NCI-H526 treated with DMSO at 0.1 percent for 48 hours (cell line): ENCODE measurements at places on chromosomes 11 and 22.

GRCh38 chr11:74672956-74673692 is 58.1 kb downstream of the CHRDL2 start:
- no peak for DNase-seq

DNA sequence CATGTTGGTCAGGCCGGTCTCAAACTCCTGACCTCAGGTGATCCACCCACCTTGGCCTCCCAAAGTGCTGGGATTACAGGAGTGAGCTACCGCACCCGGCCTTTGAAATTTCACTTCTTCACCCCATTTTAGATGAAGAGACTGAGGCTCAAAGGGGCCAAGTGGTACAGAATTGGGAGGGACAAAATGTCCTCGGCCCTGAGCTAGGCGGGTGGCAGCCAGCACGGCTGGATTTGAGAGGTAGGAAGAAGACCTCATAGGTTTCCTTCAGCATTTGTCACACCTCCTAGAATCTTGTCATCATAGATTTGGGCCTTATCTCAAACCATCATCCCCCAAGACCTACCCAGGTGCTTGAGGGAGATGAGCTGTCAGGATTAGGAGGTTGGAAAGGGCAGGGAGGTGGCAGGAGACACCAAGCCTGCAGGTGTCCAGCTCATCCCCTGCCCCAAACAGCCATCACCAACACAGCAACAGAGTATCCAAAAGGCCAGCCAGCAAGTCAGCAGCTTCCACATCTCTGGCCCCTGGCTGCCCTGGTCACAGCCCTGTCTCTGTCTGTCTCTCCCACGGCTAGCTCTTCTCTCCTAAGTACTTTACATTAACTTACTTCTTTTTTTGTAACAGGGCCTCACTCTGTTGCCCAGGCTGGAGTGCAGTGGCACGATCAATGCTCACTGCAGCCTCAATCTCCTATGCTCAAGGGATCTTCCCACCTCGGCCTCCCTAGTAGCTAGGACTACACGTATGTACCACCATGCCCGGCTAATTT is 11.2 kb upstream of the TMPRSS6 start:
- DNase-seq = no peak

DNA sequence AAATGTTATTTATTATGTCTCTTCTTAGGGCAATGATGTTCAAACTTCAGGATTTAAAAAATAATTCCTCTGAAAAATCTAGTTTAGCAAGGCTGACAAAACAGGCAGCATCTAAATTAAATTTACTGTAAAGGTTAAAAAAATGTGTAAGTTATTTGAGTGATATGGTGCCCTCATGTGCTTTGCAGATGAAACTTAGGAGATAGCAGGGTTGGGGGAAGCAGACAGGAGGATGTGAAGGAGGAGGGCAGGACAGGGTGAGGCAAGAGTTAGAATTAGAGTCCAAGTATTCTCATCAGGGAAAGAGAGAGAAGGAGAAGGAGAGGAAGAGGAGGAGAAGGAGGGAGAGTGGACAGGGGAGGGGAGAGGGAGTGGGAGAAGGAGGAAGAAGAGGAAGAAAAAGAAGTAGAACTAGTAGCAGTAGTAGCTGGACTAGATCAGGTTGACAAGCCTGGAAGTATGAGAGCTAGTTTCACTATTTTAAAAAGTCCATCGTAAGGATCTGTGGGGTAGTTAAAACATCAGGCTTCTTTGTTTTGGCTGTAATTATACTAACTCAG is 141.2 kb upstream of the SESN3 start:
- no peak for DNase-seq

DNA sequence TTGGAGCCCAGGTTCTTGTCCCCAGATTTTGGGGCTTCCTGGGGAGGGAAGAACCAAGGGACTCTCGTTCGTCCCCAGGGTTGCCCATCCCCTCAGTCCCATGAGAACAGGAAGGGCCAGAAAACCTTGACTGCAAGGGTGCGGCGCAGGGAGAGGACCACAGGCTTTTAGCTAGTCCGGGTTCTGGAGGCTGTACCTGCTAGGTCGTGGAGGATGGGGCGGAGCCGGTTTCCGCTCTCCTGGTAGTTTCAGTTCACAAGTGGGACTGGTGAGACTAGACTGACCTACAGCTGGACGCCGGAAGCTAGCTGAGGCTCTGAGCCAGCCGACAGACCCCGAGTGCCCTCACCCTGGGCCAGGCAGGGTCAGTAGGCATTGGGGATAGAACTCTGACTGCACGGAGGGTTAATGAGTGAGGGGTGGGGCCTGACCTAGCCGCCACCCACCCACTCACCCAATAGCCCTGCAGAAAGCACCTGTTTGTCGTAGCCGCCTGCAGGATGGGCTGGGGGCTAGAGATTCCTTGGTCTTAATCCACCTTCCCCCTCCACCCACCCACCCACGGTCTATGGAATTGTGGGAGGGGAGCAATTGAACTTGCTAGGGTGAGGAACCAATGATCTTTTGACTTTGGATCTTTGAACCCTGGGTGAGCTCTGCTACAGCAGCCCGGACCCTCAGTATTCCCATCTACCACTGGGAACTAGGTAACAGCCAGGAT is 1.5 kb downstream of the MAFF start:
- DNase-seq = no peak

- DNase-seq = peak; percentile 13
Observed at GRCh38 chr11:66883016-66883965, 26.4 kb downstream of the LRFN4 start.

- DNase-seq = no peak
Observed at GRCh38 chr11:105700271-105700670, 90.4 kb downstream of the GRIA4 start.

GRCh38 chr22:25896098-25896497 is 154.1 kb downstream of the MYO18B start:
- DNase-seq = no peak

- DNase-seq = peak; percentile 8
Observed at GRCh38 chr11:76672431-76673175, 2.1 kb upstream of the LRRC32 start.

DNA sequence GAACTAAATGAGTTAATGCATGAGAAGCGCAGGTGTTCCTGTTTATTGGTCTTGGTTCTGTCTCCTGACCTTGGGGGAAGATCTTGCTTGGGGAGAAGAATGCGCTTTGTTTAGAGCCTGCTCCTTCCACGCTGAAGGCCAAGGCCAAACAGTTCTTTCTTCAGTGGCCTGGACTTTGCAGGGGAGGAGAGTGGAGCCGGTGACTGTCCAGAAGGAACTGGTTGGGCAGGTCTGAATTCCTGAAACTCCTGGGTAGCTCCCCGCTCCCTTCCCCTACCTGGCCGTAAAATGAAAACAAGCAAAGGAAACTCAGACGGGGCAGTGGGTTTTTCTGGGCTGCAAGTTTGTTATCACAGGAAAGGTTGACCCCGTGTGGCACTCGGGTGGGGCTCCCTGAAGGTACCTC is 3.6 kb downstream of the ARHGAP8 start:
- DNase-seq = peak; percentile 4

- no peak for DNase-seq
Observed at GRCh38 chr11:30984827-30985226, 384.7 kb downstream of the DCDC1 start.

GRCh38 chr11:93285430-93285829 is 45.1 kb upstream of the DEUP1 start:
- DNase-seq = no peak

- peak; percentile 70 for DNase-seq
Observed at GRCh38 chr11:126716456-126717083, 284.0 kb downstream of the KIRREL3 start.

DNA sequence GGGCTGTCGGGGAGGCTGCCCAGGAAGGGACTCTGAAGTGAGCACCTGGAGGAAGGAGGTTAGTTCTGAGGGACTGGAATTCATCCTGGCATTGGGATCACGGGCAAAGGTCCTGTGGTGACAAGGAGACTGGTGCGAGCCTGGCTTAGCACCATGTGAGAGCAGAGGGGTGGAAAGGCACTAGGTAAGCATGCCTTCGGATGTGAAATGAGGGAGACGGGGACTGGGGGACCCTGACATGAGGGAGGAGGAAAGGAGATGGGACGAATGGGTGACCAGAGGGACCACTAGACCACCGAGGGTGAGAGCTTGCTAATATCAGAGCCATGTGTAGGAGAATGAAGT is 3.1 kb upstream of the VPREB1 start:
- DNase-seq = no peak

DNA sequence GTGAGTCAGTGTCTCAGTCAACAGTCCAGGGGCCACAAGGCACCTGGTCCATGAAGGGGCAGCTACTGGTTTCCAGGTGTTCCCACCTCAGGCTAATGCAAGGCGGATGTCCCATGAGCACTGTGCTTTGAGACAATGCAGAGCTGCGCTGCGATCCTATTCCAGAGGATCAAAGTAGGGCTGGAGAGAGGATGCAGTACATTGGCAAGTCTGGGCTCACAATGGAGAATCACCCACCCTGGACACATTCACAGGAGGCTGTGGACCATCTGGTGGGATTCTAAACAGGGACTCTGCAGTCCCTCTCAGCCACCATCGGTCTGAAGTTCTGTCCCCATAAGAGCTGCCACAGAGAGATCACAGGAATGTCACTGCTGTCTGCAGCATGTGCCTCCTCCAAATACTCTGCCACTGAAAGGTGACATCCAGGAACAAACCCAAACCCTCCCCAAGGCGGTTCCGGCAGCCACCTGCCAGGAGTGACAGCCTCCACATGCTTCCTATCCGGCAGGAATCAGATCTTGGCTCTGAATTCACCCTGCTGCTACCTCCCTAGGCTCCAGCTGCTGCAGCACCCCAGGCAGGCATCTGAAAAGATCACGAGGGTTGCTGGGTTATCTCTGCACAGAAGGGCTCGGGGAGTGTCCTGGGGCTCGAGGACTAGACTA is 45.3 kb upstream of the SERPIND1 start:
- no peak for DNase-seq

DNA sequence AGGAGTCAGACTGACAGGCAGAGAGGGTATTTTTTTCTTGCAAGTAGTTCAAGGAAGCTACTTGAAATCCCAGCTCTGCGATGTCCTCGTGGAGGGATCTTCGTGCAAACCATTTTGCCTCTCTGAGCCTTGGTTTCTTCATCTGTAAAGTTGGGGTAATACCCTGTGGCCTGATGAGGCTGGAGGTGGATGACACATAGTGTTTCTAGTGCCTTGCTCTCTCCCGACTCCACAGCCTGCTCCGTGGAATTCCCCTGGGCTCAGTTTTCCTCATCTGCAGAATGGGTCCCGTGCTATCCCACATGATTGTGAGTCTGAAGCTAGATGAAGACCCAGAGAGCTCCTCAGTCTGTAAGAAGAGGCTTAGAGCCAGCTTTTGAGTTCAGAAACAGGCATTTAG is 32.7 kb downstream of the DAGLA start:
- no peak for DNase-seq

DNA sequence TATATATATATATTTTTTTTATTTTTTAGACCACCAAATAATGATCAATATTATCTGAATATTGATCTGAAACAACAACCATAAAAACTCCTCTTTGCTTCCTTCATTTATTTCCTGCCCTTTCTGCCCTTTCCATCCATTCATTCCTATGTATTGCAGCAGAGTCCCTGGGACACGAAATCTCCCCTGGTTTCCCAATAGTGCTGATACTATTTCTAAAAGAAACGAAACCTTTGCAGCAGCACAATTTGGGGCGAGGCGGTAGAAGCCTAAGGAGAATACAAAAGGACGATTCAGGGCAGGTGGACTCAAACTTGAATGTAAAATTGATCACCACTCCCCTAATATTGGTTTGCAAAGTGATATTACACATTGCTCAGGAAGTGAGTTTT is 16.9 kb upstream of the AMOTL1 start:
- DNase-seq = no peak

DNA sequence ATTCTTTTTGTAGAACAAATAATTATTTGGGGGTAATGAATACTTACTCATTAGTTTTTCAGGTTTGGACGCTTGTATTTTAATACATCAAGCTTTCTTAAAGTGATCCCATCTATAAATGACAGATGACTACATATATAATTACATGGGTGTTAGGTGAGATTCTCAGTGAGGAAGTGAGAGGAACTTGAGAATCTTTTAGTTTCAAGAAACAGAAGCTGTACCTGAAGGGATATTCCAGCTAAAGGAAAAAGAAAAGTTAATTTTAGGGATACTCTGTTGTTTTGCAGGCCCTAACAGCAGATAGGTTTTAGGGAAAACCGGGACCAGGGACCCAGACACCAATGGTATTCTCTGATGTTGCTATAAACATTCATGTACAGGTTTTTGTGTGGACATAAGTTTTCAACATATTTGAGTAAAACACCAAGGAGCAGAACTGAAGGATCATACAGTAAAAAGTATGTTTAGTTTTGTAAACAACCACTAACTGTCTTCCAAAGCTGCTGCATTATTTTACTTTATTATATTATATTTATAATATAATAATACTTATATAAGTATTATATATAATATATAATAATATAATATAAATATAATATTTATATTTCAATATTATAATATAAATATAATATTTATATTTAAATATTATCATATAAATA is 24.1 kb upstream of the PHOX2A start:
- DNase-seq = no peak

- no peak for DNase-seq
Observed at GRCh38 chr11:1401656-1402221, 12.0 kb downstream of the BRSK2 start.

DNA sequence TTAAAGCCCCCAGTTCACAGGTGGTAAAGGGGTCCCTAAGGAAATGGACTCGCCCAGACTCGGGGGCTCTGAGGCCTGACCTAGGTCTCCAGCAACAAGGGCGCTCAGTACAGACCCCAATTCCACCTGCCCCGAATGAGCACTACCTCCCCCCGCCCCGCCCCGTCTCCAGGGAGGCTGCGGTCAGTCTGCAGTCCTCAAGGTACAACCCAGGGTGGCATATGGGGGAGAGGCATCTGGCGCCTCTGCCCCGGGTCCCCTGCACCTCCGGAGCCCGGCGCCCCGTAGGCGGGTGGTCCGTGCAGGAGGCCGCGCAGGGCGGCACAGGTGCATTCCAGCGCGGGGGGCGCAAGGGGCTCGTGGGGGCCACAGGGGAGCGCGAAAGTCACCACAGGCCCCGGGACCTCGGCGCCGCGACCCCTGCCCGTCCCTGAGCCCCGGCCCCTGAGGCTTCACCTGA is 361 bp downstream of the CTSD start:
- no peak for DNase-seq

GRCh38 chr22:37917874-37918548 is 11.9 kb downstream of the MICALL1 start:
- no peak for DNase-seq

GRCh38 chr11:117037279-117037974 is 60.8 kb downstream of the SIK3 start:
- DNase-seq = no peak

DNA sequence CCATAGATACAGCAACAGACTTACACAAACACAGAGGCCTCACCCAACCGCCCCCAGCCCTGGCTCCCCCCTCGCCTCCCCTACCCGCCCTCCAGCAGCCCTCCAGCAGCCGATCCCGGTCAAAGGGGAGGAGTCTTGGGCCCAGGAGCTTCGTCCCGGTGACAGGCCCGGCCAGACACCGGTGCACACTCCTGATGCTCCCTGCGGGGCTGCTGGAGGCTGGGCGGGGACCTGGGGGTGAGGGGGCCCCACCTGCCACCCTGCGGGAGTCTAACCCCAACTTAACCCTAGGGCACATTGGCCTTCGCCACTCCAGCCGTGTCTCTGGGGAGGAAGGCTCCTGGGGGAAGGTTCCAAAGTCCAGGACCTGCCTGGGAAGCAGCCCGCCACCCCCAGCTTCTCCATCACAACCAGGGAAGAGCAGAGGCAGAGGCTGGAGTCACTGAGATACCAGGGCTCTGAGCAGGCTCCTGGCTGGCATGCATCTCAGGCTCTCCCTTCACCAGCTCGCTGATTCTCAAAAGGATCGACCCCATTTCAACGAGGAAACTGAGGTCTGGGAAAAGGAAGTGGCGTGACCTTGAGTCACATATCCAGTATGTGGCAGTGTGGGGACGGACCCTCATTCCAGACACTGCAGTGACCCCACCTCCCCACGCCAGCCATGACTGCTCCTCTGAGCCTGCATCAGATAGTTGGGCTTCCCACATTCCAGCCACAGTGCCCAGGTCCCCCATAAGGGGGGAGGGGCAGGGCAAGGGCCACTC is 14.4 kb downstream of the BCL9L start:
- DNase-seq = peak; percentile 90
